Brain microvascular endothelial cell (primary cell): ENCODE measurements at places on chromosomes 5 and 9.

GRCh38 chr5:149938279-149938678 lies 6.3 kb downstream of the PDE6A start:
- peak; percentile 88 for DNase-seq

GRCh38 chr5:169013208-169013728 lies 287.7 kb downstream of the SLIT3 start:
- no peak for DNase-seq

- no peak for DNase-seq
Measured at GRCh38 chr5:150092159-150092787, 5.9 kb upstream of the CSF1R start.

DNA sequence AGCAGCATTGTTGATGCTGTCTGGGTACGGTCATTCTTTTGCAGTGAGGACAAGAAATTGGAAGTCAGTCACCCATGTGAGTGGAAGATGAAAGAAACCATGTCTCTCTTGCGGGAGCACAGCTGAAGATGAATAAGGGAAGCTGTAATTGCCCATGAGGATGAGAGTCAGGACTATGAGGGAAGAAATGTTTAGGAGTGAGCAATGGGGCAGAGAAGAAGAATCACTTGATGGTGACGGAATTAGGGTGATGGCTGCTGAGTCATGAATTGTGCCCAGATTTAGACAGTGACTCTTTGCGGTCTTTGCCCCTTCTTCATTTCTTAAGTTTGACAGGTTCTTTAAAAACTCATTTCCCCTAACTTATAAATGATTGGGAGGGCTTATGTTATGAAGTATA lies 183.3 kb downstream of the MAST4 start:
- no peak for DNase-seq

- DNase-seq, result no peak
Measured at GRCh38 chr5:14995229-14995628, 123.7 kb upstream of the ANKH start.

DNA sequence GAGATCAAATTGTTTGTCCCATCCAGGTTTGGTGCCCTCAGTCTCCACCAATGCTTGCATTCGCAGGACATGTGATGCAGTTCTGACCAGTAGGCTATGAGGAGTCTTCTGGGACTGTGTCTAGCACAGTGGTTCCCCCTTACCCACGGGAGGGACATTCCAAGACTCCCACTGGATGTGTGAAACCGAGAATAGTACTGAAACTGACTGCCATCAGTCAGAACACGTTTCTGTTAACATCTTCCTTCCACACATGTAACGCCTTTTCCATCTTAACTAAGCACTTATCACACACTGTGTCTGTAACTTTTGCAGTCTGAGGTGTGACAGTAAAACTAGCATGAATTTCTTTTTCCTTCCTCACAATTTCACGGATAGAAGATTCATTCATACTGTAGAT lies 74.7 kb downstream of the PTTG1 start:
- no peak for DNase-seq

GRCh38 chr5:104734046-104734445 lies 1171.5 kb upstream of the NUDT12 start:
- no peak for DNase-seq

- no peak for DNase-seq
Measured at GRCh38 chr5:149166128-149166527, 24.8 kb downstream of the ABLIM3 start.

- DNase-seq, result no peak
Measured at GRCh38 chr9:94645901-94646300, 6.6 kb upstream of the FBP1 start.

DNA sequence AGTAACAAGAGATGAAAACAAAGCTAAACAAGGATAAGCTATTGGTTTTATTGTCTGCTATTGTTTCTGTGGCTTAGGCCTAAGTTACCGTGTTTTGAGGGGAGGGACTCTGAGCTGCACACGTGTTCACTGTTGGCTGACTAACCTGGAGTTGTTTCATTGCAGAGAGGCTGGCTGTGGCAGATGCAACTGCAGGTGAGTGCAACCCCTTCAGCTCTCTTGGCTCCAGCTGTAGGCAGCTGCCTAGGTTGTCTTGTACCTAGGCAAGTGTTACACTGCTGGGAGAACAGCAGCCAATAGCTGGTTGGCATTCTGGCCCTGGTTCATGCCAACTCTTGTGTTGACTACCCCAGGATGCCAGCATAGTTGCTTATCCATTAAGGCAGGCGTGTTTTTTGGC lies 17.6 kb upstream of the MATR3 start:
- no peak for DNase-seq

GRCh38 chr5:88836195-88836838 lies 46.7 kb downstream of the MEF2C start:
- DNase-seq, result peak; percentile 60

DNA sequence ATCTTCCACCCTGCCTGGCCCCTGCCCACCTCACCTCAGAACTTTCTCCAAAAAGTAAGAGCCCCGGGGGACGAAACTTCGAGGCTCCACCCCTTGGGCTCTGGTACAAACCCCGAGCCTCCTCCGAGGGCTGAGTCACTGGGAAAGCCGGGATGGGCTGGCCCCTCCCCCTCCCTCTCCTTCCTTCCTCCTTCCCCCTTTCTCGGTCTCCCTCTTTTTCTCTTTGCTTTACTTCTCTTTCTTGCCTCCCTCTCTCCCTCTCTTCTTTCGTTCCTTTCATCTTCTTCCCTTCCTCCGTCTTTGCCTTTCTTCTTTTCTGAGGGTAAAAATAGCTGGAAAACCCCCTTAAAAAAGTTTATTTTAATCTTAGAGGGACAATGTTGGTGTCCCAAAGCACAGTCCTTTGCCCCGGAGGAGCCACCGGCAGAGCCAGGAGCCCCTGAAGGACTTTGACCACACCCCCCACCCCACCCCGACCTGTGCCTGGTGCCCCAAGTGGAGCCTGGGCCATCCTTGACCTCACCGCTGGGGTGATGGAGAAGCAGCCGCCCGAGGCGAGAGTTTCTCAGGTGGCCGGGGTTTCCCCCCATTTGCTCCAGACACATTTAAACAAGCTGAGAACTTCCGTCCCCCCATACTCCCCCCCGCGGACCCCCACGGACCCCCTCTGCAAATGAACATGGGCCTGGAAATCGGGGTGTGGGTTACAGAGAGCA lies 5.7 kb upstream of the NOTCH1 start:
- peak; percentile 28 for DNase-seq

GRCh38 chr5:166505067-166505466 lies 1786.4 kb upstream of the WWC1 start:
- DNase-seq, result no peak

DNA sequence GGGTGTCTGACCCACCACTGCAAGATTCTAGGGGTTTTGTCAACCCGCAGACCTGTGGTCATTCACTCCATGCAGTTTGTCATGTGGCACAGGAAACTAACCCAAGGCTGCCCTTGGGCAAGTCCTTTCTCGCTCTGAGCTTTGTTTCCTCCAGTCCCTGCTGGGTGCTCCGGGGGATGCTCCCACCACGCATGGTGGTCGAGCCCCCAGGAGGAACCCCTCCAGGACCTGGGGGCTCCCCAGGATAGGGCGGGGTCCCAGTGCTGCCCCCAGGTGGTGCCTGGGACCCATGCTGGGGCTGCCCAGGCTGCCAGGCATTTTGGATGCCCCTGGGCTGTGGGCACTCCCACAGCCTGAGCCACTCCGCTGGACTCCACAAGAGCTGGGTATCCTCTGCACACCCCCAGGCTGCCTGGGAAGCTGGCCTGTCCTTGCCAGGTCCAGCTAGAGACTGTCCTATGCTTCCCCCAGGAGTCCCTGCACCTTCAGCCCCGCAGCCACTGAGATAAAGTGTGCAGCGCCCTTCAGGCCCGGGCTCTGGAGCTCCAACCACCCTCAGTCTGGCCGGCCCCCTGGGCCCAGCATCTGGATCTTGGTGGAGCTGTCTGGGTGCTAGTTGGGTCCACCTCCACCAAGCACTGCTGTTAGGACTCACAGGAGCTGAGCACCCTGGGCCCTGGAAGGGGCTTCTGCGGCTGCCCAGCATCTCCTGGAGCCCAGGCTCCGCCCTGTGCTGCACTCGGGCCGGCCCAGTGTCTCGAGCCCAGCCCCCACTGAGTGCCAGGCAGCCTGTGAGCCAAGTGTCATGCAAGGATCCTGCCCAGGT lies 104.3 kb downstream of the PHF2 start:
- no peak for DNase-seq

- peak; percentile 83 for DNase-seq
Measured at GRCh38 chr5:112004867-112005622, 248.1 kb upstream of the NREP start.

DNA sequence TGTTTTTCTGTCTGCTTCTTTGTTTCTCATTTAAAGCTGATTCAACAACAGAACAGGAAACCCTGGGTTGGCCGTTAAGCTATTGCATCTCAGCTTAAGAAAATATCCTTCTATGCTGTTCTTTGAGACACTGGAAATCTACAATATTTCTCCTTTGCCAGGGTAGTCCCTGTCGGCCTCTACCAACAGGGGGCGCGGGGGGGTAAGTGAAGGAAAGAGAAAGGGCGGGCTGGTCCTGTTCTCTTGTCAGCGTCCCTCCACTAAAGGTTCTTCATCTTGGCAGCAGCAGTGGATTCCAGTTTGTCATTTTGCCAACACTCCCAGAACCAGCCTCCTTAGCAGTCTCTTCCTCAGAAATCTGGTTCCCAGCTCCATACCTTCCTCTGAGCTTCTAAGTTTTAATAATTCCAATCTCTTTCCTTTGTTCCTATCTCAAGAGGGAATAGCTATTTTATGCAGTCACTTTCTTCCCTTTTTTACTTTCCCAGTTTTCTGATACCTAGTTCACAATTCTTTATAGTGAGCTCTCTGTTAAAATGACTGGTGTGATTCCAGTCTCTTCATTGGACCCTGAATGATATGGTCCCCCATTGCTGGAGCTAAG lies 222.3 kb downstream of the GLIS3 start:
- peak; percentile 84 for DNase-seq

DNA sequence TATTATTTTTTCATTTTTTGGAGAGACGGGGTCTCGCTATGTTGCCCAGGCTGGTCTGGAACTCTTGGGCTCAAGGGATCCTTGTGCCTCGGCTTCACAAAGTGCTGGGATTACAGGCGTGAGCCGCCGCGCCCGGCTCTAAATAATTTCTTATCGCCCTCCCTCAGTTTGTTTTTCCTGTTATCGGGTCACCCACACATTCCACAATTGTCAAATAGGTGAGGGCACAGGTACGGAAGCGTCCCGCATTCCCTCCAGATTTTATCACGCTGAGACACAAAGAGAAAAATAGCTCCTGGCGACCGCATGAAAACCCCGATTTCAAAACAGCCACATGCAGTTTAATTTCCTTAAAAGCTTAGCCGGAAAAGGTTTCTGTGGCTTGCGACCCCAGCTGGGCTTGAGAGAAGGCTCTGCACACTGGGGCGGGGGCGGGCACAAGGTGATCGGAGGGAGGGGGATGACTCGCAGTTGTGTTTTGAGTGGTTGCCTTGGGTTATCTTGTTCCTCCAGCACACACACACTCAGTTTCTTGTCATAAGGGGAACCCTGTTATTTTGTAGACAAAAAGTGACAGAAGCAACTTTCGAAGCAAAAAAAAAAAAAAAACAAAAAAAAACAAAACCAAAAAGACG lies 717 bp upstream of the IQGAP2 start:
- no peak for DNase-seq

- DNase-seq, result no peak
Measured at GRCh38 chr5:157197086-157197485, 16.4 kb downstream of the ITK start.

DNA sequence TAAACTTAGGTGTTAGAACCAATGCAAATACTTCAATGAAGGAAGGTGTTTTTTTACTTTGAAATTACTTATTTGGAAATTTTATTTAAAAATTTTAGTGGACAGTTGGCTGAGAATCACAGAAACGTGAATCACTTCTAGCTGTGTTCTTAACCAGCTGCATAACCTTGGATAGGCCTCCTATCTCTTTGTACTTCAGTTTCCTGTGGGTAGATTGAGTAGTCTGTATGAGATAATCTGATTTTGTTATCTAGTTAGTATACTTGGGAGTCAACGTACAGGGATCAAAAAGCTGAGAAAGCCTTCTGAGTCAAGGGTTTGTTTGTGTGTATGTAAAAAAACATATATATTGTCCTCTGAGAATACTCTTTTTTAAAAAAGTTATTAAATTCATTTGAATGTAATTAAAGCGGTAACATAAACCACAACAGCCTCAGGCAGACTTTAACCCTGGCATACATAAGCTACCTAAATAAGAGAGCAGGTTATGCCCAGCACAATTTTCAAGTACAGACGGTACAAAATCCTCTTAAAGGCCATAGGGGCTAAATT lies 38.1 kb upstream of the ZCCHC7 start:
- DNase-seq, result peak; percentile 9

GRCh38 chr5:81778642-81779041 lies 27.7 kb upstream of the SSBP2 start:
- DNase-seq, result no peak

DNA sequence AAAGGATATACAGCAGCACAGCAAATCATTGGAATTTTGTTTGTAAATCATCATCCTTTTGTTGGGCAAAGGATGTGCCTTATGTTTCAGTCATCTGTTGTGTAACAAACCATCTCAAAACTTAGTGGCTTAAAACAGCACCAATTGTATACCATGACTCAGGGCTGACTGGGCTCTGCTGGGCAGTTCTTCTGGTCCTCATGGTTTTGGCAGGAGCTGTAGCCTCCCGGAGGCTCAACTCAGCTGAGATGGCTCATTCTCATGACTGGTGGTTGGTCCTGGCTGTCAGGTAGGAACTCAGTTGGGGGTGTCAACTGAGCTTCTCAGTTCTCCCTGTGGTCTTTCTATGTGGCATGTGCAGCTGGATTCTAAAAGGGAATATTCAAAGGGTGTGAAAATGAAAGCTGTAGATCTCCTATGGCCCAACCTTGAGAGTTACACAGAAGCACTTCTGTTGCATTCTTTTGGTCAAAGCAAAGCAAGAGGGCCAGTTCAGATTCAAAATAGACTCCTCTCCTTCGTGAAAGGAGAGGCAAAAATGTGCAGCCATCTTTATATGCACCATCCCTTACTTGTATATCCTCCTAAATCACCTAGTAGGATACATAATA lies 39.1 kb upstream of the CPEB4 start:
- DNase-seq, result no peak
